ENCODE measurements at places on chromosomes 1 and 21.

DNA sequence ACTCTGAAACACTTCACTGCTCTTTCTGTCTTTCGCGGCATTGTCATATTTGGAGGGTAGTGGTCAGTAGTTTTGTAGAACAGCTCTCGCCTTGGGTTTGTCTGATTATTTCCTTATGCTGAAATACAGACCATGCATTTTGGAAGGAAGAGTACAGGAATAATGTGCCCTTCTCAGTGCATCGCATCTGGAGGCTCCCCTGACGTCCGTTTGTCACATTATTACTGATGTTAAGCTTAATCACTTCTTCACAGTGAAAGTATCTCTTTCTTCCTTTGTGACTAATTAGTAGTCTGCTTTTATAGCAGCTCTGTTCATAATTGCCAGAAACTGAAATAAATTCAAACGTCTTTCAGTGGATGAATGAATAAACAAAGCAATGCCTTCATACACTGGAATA lies 85.7 kb upstream of the CXADR start:
- DNase-seq = no peak

DNA sequence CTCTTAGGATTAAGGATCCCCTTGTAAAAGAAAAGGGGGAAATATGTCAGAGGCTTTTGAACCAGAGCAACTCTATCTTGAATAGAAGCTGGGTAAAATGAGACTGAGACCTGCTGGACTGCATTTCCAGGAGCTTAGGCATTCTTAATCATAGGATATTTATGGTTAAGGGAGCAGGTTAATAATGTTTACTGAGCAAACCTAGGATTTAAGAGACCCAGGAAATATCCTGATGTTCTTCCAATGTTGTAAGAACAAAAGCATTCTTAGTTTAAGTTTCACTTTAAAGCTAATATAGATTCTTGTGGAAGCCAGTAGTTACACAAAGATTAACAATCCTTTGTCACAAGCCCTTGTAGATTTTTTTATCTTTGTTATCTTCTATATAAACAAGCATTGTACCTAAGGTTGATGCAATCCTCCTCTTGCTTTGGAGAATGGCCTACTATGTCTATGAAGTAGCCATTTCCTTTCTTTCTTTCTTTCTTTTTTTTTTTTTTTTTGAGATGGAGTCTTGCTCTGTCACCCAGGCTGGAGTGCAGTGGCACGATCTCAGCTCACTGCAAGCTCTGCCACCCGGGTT lies 570.2 kb upstream of the BEND5 start:
- DNase-seq = no peak

DNA sequence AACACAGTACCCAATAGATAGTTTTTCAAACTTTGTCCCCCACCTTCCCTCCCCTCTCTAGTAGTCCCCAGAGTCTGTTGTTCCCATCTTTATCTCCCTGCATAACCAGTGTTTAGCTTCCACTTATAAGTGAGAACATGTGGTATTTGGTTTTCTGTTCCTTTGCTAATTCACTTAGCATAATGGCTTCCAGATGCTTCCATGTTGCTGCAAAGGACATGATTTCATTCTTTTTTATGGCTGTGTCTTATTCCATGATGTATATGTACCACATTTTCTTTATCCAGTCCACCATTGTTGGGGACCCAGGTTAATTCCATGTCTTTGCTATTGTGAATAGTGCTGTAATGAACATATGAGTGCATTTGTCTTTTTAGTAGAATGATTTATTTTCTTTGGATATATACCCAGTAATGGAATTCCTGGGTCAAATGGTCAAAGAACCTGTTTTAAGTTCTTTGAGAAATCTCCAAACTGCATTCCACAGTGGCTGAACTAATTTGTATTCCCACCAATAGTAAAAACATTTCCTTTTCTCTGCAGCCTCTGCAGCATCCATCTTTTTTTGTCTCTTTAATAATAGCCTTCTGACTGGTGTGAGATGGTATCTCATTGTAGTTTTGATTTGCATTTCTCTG lies 126.0 kb downstream of the AK5 start:
- DNase-seq = no peak

DNA sequence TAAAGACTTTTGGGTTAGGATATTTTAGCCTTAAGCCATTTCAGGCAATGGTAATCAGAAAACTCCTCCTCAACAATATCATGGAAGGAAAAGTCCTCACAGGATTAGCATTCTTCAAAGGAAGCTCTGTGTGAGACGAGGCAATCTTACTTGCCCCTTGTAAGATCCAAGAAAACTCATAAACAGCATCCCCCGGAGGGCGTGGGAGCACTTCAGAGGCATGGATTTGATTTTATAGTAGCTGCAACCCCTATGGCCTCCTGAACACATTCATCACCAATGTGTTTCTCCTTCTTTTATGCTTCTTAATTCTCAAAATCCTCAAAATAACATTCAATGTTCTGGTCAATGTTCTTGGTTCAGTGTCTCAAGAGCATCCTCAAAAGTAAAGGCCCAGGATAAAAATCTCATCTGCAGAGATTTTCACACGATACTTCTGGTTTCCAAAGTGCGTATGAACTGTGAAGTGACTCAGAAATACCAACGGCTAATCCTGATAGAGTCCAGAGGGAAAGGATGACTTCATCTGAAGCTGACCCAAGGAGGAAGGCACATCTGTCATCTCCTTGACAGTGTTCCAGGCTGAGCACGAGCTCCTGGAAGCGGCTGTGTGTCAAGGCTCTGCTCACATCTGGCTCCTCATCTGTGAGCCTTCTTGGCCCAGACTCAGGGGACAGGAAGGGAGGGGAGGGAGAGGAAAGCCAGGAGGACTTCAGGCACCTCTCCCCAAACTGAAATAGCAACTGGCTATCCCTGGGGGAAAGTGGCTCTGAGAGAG lies 49.3 kb upstream of the PSEN2 start:
- no peak for DNase-seq

DNA sequence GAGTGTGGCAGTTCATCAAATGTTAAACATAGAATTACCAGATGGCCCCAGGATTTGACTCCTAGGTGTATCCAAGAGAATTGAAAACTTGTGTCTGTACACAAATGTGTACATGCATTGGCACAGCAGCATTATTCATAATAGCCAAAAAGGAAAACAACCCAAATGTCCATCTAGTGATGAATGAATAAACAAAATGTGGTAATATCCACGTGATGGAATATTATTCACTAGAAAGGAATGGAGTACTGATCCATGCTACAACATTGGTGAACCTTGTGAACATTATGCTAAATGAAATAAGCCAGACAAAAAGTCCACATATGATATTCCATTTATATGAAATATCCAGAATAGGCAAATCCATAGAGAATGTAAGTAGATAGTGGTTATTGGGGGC lies 77.7 kb downstream of the RAVER2 start:
- DNase-seq = no peak

- no peak for DNase-seq
Measured at GRCh38 chr1:163069655-163070277, 605 bp downstream of the RGS4 start.

DNA sequence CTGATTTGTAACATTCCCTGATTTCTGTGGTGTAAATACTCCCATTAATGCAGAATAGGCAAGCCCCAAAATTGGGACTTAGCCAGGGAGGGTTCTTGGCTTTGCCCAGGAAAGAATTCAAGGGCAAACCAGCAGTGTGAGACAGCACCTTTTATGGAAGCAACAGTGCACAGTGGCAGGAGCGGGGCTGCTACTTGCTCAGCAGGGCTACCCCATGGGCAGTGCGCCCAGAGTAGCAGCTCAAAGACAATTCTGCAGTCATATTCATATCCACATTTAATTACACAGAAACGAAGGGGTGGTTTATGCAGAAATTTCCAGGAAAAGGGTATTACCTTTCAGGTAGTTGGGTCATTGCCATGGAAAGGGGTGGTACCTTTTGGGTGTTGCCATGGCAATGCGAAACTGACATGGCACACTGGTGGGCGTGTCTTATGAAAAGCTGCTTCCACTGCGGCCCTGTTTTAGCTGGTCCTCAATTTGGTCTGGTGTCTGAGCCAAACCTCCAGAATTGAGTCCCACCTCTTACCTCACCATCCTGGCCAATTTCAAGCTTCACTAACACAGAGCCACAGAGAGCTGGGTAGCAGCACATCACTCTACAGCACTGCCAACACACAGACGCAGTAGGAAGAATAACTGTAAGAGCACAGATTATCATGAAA lies 35.9 kb downstream of the FHAD1 start:
- DNase-seq = no peak

- no peak for DNase-seq
Measured at GRCh38 chr1:164704954-164705353, 146.0 kb downstream of the PBX1 start.

DNA sequence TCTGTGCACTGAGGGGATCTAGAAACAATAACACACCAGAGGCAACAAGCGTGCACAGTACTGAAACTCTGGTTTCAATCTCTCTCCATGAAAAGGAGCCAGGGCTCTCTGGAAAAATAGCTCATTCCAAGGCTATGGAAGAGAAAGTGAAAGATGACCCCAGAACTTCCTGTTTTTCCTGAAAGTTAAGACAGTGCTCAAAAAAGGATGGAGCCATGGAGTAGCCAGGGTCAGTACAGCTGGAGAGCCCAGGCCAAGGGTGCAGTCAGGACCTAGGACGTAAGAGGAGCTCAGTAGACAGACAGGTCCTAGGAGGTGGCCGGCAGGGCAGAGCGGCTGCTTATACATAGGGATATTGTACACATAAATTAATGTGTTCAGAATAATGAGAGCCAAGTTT lies 19.1 kb downstream of the NOL9 start:
- DNase-seq = no peak

GRCh38 chr1:87358219-87358618 lies 29.5 kb downstream of the LMO4 start:
- no peak for DNase-seq

- no peak for DNase-seq
Measured at GRCh38 chr1:32701951-32702598, 495 bp downstream of the SYNC start.

DNA sequence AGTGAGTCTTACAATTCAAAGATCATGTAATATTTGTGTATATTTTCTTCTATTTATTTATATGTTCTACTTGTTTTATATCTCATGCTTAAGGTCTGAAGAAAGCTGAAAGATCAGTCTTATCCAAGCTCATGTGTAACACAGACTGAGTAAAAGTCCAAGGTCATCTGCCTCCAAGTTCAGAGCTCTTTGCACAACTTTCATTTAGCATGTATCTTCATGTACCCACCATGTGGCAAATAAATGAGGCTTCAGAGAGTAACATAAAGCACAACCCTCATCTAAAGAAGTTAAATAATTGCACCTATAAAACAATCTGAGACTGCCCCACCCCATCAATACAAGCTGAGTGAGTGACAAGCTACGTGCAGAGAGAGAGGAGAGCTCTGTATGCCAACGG lies 38.5 kb upstream of the PRDX6 start:
- DNase-seq = no peak

DNA sequence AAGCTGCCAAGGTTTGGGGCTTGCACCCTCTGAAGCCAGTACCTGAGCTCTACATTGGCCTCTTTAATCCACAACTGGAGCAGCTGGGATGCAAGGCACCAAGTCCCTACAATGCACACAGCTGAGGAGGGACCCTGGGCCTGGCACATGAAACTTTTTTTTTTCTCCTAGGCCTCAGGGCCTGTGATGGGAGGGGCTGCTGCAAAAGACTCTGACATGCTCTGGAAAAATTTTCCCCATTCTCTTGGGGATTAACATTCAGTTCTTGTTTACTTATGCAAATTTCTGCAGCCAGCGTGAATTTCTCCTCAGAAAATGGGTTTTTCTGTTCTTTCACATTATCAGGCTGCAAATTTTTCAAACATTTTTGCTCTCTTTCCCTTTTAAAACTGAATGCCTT lies 1072.2 kb downstream of the BRINP3 start:
- no peak for DNase-seq

DNA sequence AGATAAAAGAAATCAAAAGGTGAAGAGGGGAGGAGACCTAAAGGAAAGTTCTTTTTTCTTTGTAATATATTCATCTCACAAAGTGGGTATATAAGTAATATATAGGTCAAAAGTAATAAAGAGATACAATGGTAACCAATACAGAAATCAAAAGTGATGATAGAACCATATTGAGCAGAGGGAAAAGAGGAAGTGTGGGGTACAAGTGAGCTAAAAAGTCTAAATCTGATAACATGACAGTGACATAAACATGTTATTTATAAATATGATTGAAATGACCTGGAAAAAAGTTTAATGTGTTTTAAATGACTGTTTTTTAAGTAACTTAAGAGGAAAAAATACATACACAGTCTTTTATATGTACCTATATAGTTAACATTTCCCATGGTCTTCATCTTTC lies 70.5 kb downstream of the MRPL39 start:
- DNase-seq = no peak

DNA sequence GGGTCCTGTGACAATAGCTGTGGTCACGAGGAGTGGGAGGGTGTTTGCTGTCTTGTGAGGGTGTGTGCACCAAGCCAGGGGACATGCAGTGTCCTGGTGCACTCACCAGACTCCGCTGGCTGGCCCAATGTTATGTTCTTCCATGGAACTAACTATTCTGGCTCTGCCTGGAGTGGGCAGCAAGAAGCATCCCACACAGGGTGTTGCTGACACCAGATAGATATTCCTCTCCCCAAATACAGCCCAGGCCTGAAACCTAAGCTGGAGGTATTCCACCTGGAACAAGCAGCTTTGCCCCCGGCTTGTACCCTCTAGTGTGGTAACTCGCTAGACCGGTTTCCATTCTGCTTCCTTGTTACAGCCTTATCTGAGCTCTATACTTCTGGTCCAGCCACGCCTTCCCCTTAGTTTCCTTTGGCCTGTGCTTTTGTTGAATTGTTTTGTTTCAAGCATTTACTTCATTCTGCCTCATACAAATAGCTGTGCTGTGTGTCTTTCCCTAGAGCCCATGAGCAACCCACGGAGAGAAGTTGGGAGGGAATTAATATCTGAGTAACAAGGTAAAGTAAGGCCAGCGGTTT lies 14.7 kb upstream of the LY9 start:
- no peak for DNase-seq

DNA sequence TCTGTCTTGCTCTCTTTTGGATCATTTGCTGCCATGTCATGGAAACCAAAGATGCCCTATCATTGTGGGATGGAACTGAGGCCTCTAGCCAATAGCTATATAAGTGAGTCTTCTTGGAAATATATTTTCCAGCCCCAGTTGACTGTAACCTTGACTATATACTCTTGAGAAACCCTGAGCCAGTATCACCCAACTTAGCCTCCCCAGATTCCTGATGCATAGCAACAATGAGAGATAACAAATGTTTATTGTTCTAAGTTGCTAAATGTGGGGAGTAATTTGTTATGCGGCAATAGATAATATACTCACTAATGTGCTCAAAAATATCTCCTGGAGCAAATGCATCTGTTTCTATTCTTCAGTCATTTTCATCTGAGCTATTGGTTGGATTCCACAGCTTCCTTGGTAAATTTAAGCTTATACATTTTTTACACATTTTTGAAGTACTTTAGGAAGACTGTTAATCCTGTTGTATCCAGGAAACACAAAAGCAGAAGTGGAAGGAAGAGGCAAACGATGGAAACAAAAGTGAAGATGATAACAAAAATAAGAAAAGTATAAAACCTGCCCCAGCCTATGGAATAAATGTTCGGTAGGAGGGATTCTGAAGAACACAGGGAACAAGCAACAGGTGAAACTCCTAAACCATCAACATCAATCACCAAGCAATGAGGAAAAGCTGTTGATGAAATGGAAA lies 6.3 kb upstream of the SRRM1 start:
- DNase-seq = no peak
